ENCODE measurements at places on chromosomes 11 and 22.
A peak's percentile ranks its signal among the peaks of the same experiment; 100 is the strongest.

DNA sequence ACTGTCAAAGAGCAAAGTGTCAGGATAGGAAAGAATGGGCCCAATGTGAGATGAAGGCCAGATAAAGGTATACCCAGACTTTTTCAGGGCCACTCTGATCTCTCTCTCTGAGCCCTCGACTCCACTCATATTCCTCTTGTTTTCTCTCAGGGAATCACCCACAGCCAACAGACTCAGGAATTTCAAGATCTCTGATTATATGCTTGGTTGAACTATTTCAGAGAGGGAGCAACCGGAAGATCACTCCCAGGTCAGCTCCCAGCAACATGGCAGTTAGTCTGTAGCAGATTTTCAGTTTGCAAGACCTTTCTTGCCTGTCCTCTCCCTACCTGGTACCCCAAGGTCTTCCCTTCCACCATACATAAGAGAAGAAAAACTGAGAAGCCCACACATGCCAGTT, 102.5 kb downstream of the C11orf58 start:
- no peaks in the 10 kb centered on the region for H3K36me3 ChIP-seq
- H3K27ac ChIP-seq = no peak overlapping the region

GRCh38 chr11:119671561-119672015, 57.4 kb downstream of the NECTIN1 start:
- no peaks in the 10 kb centered on the region for H3K36me3 ChIP-seq
- no peaks in the 10 kb centered on the region for H3K27me3 ChIP-seq
- DNase-seq = no peak
- no peak overlapping the region for H3K4me3 ChIP-seq

DNA sequence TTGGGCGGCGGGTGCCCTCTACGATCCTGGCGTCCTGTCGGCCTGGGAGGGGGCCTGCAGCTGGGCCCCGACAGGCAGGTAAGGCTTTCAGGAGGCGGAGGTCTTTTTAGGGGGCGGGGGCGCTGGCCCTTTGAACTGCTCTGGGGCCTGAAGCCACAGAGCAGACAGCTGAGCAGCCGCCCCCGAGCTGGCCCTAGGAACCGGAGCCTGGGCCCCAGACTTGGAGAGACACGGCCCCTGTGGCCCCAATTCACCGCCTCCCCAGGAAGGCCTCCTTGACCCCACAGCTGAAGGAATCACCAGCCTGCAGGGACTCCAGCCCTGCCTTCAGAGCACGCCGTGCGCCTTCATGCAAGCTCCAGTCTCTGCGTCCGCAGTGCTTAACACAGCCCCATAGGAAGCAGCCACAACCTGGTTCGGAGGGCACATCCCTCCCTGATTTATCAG, 618 bp upstream of the CERK start:
- H3K4me1 ChIP-seq = peaks cover 46% of the 10 kb centered on the region
- peak overlapping the region; percentile 84 for H3K4me3 ChIP-seq
- no peak for DNase-seq
- peaks cover 30% of the 10 kb centered on the region for H3K36me3 ChIP-seq

DNA sequence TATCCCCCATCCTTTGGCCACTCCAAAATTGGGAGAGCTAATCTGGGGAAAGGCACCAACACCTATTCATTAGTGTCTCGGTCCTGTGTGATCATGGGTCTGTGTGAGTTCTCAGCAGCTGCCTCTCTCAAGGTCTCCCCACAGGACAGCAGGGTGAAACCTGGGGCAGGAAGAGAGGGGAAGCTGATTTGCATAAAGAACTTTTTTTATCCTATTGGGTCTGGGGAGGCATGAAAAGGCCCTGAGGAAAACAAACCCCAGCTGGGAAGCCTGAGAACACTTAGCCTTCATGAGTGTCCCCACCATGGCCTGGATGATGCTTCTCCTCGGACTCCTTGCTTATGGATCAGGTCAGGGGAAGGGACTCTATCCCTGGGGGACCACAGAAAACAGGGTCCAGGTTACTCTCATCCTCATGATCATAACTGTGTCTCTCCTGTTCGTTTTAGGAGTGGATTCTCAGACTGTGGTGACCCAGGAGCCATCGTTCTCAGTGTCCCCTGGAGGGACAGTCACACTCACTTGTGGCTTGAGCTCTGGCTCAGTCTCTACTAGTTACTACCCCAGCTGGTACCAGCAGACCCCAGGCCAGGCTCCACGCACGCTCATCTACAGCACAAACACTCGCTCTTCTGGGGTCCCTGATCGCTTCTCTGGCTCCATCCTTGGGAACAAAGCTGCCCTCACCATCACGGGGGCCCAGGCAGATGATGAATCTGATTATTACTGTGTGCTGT, 116.0 kb upstream of the TOP3B start:
- DNase-seq = no peak
- peaks cover under 1% of the 10 kb centered on the region for H3K4me1 ChIP-seq
- H3K36me3 ChIP-seq = no peaks in the 10 kb centered on the region
- H3K27ac ChIP-seq = no peak overlapping the region

GRCh38 chr22:45455212-45455611, 41.7 kb downstream of the RIBC2 start:
- H3K27me3 ChIP-seq = peaks cover 15% of the 10 kb centered on the region
- no peaks in the 10 kb centered on the region for H3K4me1 ChIP-seq
- H3K27ac ChIP-seq = no peak overlapping the region
- no peak overlapping the region for H3K4me3 ChIP-seq
- H3K36me3 ChIP-seq = no peaks in the 10 kb centered on the region
- no peak for DNase-seq

- no peak for DNase-seq
- H3K36me3 ChIP-seq = peaks cover 74% of the 10 kb centered on the region
- no peaks in the 10 kb centered on the region for H3K27me3 ChIP-seq
- peak overlapping the region; percentile 97 for H3K4me3 ChIP-seq
Observed at GRCh38 chr11:94494126-94494680, 419 bp downstream of the ANKRD49 start.

GRCh38 chr11:32039149-32039548, 51.7 kb upstream of the RCN1 start:
- no peak for DNase-seq
- no peak overlapping the region for H3K27ac ChIP-seq
- H3K36me3 ChIP-seq = no peaks in the 10 kb centered on the region
- no peak overlapping the region for H3K4me3 ChIP-seq
- H3K27me3 ChIP-seq = peaks cover 42% of the 10 kb centered on the region

GRCh38 chr11:119712459-119713358, 16.3 kb downstream of the NECTIN1 start:
- no peak for DNase-seq
- H3K27me3 ChIP-seq = peaks cover 35% of the 10 kb centered on the region
- H3K4me3 ChIP-seq = no peak overlapping the region
- H3K36me3 ChIP-seq = no peaks in the 10 kb centered on the region

DNA sequence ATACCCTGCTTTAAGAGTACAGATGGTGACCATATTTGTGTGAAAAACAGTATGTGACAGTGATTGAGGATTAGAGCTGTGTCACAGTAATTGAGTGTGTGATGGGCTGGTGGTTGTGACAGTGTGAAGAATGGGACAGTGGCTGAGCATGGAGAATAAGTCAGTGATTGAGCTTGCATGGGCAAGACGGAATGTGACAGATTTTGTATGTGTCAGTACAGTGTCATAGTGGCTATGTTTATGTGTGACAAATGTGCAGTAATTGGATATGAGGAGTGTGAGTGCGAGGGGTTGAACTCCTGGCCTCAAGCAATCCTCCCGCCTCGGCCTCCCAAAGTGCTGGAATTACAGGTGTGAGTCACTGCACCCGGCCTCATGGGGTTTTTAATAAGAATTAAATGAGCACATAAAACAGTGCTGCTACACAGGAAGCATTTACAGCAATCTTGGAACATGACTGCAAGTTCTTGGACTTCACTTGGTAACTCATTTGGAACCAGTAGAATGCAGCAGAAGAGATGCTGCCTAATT, 583 bp upstream of the RRAS2 start:
- H3K4me3 ChIP-seq = peak overlapping the region; percentile 74
- H3K4me1 ChIP-seq = peaks cover 29% of the 10 kb centered on the region
- H3K27ac ChIP-seq = peak overlapping the region; percentile 79
- peaks cover 4% of the 10 kb centered on the region for H3K27me3 ChIP-seq
- peaks cover 16% of the 10 kb centered on the region for H3K36me3 ChIP-seq
- DNase-seq = no peak

DNA sequence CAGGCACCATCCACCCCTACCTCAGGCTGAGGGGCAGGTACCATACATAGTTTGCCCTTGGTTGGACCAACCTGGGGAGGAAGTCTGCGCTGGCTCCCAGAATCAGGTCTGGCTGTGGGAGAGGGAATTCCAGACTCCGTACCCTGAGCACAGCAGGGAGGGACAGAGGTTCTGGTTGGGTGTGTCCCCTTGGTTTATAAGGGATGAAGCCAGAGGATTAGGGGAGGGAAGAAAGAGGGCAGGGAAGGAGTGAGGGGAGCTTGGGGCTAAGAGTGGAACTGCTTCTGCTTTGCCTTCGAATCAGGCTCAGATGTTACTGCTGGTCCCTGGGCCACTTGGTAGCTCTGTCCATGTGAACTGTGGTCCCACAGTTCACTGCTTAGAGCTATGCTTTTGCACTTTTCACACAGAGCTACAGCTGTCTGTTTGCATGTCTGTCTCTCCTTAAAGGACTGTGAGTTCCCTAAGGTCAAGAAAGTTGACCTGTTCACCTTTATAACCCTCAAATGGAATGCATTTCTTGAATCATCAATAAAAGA, 9.2 kb downstream of the MMP20 start:
- H3K4me3 ChIP-seq = no peak overlapping the region
- DNase-seq = no peak
- no peaks in the 10 kb centered on the region for H3K27me3 ChIP-seq
- no peak overlapping the region for H3K27ac ChIP-seq

GRCh38 chr11:69470301-69470700, 11.2 kb upstream of the LINC01488 start:
- H3K4me3 ChIP-seq = no peak overlapping the region
- DNase-seq = no peak
- no peak overlapping the region for H3K27ac ChIP-seq
- H3K4me1 ChIP-seq = peaks cover 2% of the 10 kb centered on the region
- H3K36me3 ChIP-seq = no peaks in the 10 kb centered on the region

DNA sequence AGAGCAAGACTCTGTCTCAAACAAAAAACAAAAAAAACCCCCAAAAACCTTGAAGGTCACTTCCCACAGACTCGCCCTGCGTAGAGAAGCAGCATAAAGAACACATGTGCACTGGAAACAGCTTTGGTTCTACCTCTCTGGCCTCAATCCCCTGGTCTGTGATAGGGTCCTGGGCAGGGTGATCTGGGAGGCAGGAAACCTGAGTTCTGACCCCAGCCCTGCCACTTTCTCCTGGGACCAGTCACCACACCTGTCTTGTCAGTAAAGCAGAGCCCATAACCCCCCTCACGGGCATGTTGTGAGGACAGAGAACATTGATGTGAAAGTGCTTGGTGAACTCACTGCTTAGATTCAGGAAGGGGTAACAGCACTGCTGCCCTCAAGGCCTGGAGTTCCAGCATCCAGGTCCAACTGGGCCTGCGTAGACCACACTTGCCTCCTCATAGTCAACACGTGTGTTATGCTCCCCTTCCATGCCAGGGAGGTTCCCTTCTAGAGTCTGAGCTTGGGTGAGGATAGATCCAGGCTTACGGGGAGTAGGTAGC, 11.4 kb downstream of the UCP2 start:
- peaks cover 88% of the 10 kb centered on the region for H3K4me1 ChIP-seq
- peaks cover 33% of the 10 kb centered on the region for H3K36me3 ChIP-seq
- no peaks in the 10 kb centered on the region for H3K27me3 ChIP-seq
- H3K4me3 ChIP-seq = no peak overlapping the region

DNA sequence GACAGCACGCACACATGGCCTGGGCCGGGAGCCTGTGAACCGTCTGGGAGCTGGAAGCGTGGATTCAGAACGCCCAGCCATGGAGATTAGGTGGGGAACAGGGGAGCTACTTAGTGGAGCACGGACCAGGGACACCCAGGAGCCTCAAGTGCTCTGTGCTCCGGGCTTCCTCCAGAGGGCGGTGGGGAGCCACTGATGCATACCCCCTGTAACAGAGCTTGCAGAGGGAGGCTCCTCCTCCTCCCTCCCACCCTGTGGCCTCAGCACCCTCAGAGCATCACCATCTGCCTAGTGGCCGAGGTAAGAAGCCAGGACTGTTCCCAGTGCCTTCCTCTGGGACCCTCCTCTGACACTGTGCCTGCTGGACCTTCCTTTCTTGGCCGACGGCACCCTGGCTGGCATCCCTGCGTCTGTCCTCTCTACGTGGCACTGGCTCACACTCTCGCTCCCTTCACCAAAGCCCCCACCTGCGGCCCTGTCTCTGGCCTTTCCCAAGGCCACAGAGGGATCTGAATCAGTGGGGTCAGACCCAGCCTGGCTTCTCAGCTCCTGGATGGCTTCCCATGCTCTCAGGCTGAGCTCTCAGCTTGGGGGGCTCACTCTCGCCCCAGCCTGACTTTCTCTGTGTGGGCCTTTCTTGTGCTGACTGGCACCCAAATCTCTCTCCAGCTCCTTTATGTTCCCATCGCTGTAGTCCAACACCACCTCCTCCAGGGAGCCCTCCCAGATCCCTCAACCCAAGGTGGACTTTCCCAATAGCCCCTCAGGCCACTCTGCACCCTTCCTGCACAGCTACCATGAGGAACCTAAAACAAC, 780.9 kb downstream of the BRD1 start:
- DNase-seq = peak; percentile 56
- no peak overlapping the region for H3K27ac ChIP-seq
- H3K27me3 ChIP-seq = no peaks in the 10 kb centered on the region
- no peaks in the 10 kb centered on the region for H3K36me3 ChIP-seq
- peaks cover 5% of the 10 kb centered on the region for H3K4me1 ChIP-seq

- no peaks in the 10 kb centered on the region for H3K4me1 ChIP-seq
- H3K4me3 ChIP-seq = no peak overlapping the region
- H3K27ac ChIP-seq = no peak overlapping the region
- no peaks in the 10 kb centered on the region for H3K27me3 ChIP-seq
- H3K36me3 ChIP-seq = no peaks in the 10 kb centered on the region
- no peak for DNase-seq
Observed at GRCh38 chr11:86383041-86383955, 8.6 kb downstream of the CCDC81 start.

DNA sequence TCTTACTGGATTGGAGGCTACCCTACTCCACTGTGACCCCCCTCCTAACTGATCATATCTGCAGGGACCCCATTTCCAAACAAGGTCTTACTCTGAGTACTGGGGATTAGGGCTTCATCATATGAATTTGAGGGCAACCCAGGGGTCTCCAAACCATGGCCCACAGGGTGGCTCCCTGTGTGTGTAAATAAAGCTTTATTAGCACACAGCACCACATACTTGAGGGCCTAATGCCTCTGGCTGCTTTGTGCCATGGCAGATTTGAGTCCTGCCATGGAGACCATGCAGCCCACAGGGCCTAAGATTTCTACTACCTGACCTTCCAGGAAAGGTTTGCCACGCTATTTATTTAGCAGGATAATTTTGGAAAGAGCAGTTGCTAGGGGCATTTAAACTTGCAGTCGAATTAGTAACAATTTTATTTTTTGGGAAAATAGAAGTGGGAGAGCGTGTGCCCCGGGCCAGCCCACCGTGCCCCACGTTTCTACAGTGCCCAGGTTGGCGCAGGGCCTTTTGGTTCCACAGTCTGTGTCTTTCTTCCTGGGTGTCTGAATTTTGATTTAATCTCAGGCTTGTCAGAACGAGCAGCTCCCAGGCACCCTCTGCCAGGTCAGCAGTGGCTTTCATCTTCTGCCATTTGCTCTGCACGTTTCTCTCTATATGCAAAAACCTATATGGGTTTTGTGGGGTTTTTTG, 92.3 kb downstream of the KCNQ1 start:
- no peak overlapping the region for H3K4me3 ChIP-seq
- peaks cover 15% of the 10 kb centered on the region for H3K4me1 ChIP-seq
- no peaks in the 10 kb centered on the region for H3K36me3 ChIP-seq
- no peak overlapping the region for H3K27ac ChIP-seq
- no peaks in the 10 kb centered on the region for H3K27me3 ChIP-seq

GRCh38 chr11:19218786-19219460, 17.1 kb upstream of the CSRP3 start:
- no peak for DNase-seq
- H3K4me3 ChIP-seq = no peak overlapping the region
- peaks cover 16% of the 10 kb centered on the region for H3K27me3 ChIP-seq

Data from activated T-cell treated with anti-CD3 and anti-CD28 coated beads, Interleukin-2, amount 50 U/mL, for 24 hours (primary cell).